ENCODE measurements at places on chromosomes 16 and 17. TPM values are rescaled to one million over a fixed set of nuclear protein-coding genes. Genes with fewer than 3 reads are reported as not detected.

DNA sequence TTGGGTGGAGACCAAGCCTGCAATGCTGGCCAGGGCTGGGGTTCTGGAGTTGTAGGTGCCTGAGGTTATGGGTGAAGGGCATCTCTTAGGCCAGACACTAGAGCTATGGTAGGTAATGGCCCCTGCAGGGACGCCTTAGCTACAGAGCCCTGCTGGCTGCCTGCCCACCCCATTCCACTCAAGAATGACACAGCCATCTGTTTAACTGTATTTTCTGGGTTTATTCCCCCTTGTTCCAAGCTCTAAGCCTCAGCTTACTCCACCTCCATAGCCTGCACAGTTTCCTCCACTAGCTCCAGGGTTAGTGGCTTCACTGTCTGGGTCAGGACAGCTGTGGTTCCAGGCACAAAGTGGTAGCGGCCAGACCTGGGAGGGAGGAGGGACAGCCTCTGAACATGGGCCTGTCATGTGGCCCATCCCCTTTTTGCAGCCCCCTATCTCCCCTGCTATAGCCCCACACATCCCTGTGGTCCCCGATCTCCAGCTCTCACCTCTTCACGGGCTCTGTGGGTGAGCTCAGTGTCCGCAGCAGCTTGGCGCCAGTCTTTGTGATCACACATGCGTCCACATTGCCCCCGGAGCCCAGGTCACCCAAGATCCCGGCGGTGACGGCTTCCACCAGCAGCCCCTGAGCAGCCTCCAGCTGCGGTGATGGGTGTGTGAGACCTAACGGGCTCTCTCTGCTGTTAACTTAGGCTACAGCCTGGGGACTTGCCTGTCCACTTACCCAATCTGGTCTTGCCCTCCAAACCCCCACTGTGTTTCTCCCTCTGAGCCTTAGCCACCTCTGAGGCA lies 2.1 kb downstream of the PSMB10 start:
- peak overlapping the region; percentile 11 for H3K27ac ChIP-seq
- no peaks in the 10 kb centered on the region for H3K27me3 ChIP-seq

- DNase-seq: no peak
- H3K36me3 ChIP-seq: peaks cover 28% of the 10 kb centered on the region
- no peaks in the 10 kb centered on the region for H3K27me3 ChIP-seq
- no peak overlapping the region for H3K27ac ChIP-seq
- no peak overlapping the region for H3K4me3 ChIP-seq
These were observed 1.8 kb downstream of the CFAP119 start for GRCh38 chr16:30760001-30760559.

DNA sequence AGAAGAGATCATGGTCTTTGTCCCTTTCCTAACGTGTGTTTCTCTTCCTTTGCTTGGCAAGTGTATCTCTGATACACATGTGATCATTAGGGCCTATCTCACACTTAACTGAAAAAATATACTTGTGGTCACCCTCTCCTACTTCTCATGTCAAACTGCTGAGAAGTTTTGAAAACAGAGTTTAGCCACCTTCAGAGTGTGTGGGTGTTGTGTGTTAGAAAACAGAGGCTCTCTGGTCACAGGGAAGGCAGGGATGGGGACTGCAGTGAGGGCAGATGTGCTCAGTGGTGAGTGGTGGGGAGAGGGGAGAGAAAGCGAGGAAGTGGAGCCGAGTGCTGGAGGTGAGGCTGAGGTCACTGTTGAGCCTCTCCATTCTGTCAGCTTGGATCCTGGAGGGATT lies 29.4 kb downstream of the GRB7 start:
- no peak overlapping the region for H3K4me3 ChIP-seq
- no peak for DNase-seq
- H3K27me3 ChIP-seq: peaks cover 8% of the 10 kb centered on the region
- no peak overlapping the region for H3K27ac ChIP-seq
- no peaks in the 10 kb centered on the region for H3K36me3 ChIP-seq
- H3K4me1 ChIP-seq: peaks cover 2% of the 10 kb centered on the region

DNA sequence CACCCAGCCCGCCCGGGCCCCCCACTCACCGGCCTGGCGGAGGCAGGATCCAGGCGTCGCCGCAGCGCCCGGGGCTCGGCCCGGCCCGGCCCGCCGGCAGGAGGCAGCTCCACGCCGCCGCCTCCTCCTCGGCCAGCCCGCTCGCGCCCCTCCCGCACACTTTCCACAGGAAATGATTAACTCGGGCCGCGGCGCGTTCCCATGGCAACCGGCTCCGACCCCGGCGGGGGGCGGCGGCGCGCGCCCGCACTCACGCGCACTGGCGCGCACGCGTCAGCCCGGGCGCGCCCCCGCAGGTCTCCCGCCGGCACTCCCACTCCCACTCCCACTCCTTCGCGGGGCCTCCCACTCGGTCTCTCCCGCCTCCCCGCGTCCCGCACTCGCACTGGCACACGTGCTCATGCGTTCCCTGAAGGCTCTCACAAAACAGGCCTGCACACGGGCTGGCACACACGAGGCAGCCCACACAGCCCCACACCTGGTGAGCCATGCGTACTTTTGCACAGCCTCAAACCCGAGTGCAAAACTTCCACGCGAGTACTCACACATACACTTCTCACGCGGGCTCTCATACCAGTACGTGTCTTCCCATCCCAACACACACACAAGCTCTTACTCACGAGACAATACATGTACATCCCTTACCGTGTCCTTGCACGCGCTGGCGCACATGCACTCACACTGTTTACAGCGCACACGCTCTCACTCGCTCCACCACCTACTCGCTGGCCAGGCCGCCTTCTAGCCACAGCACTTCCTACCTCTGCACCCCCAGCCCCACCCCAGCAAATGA lies at the start of gene KIFC3:
Gene KIFC3 (minus strand): TSS at position 151 of the 793 bp plus-strand sequence. CDS start 4,248 bp downstream, outside the sequence.
- H3K27ac ChIP-seq: peak within 1 kb of the TSS; percentile 92
- no peaks in the 10 kb centered on the region for H3K27me3 ChIP-seq
- peaks cover 21% of the 10 kb centered on the region for H3K4me1 ChIP-seq
- peak; percentile 59 for DNase-seq

GRCh38 chr16:23016368-23016767 lies 132.9 kb downstream of the USP31 start:
- no peaks in the 10 kb centered on the region for H3K27me3 ChIP-seq
- no peak overlapping the region for H3K27ac ChIP-seq
- no peak overlapping the region for H3K4me3 ChIP-seq
- no peaks in the 10 kb centered on the region for H3K36me3 ChIP-seq
- DNase-seq: no peak

GRCh38 chr16:83568345-83568744 lies 239.4 kb upstream of the HSBP1 start:
- H3K4me3 ChIP-seq: no peak overlapping the region
- H3K36me3 ChIP-seq: no peaks in the 10 kb centered on the region
- H3K27ac ChIP-seq: no peak overlapping the region
- no peaks in the 10 kb centered on the region for H3K27me3 ChIP-seq

DNA sequence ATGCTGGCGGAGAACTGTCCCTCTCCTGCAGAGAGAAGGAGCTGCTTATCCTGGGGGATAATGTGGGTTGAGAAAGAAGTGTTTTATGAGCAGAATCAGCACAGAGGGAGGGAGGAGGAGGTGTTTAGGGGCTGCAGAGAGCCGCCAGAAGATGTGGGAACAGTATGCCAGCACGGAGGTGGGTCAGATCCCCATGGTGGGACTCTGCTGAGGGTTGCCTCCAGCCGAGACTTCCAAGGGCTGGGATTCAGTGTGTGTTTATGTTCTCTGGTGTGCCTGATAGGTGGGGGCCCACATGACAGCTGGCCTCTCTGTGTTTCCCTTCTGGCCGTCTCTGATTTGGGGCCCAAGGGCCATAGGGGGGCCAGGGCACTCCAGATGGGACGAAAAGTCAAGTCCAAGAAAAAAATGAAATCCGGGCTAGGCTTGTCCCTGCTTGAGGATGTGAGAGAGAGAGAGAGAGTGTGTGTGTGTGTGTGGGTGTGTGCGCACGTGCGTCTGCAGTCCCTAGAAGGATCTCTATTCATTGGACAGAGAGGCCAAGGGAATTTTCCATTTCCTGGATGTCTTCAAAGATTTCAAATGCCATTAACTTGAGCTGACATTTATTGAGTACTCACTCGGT lies 21.6 kb downstream of the PRKCB start:
- H3K4me1 ChIP-seq: no peaks in the 10 kb centered on the region
- no peaks in the 10 kb centered on the region for H3K36me3 ChIP-seq
- H3K4me3 ChIP-seq: no peak overlapping the region
- DNase-seq: no peak

DNA sequence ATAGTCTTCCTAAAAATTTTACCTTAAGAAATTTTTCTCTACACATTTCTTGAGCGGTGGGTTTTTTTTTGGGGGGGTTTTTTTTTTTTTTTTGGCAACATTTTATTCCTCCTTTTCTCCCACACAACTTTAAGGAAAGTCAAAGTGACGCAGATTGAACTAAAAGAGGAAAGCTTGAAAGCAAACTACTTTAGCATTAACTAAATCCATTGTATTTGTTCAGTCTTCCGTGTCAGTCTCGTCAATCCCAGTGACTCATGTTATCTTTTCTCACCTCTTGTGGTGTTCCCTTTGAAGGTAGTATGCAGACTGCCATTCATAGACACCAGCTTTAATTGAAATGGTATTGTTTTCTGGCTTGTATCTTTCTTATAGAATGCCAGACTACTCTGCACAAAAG lies 39.3 kb downstream of the TADA2A start:
- no peaks in the 10 kb centered on the region for H3K27me3 ChIP-seq
- no peak overlapping the region for H3K4me3 ChIP-seq
- H3K4me1 ChIP-seq: peaks cover 8% of the 10 kb centered on the region

GRCh38 chr17:45101883-45102811 lies 30.2 kb downstream of the PLCD3 start:
- DNase-seq: no peak
- H3K27me3 ChIP-seq: no peaks in the 10 kb centered on the region
- H3K4me1 ChIP-seq: peaks cover 3% of the 10 kb centered on the region
- H3K36me3 ChIP-seq: peaks cover 47% of the 10 kb centered on the region
- H3K4me3 ChIP-seq: no peak overlapping the region

DNA sequence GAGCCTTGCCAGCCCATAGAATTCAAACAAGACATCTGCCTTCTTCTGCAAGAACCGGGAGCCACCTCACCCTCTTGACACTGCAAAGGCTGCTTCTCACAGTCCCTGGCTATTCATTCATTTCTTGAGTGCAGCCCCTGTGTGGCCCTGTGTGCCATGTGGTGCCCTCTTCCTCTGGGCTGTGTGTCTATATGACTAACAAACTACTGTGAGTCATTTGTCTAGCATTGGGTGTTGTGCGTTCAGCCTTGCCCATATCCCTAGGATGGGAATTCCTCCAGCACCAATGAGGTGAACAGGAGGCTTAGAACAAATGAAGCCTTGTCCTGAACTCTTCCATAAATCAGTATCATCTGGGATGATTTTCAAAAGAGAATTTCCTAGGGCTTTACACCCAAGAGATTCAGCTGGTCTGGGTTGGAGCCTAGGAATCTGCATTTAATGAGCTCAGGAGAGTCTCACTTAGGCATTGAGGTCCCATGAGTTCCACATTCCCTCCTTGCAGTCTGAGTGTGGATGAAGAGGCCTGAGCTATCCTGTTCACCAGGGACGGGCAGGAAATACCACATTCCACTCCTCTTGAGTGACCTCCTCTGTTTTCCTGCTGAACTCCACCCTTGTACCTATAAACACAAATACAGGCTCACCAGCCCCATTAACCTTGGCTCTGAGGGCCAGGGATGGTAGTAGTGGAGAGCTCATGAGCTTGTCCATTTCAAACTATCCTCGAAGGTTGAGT lies 308.7 kb upstream of the N4BP1 start:
- no peak for DNase-seq
- no peak overlapping the region for H3K4me3 ChIP-seq
- H3K27me3 ChIP-seq: no peaks in the 10 kb centered on the region
- no peaks in the 10 kb centered on the region for H3K36me3 ChIP-seq
- H3K4me1 ChIP-seq: no peaks in the 10 kb centered on the region

DNA sequence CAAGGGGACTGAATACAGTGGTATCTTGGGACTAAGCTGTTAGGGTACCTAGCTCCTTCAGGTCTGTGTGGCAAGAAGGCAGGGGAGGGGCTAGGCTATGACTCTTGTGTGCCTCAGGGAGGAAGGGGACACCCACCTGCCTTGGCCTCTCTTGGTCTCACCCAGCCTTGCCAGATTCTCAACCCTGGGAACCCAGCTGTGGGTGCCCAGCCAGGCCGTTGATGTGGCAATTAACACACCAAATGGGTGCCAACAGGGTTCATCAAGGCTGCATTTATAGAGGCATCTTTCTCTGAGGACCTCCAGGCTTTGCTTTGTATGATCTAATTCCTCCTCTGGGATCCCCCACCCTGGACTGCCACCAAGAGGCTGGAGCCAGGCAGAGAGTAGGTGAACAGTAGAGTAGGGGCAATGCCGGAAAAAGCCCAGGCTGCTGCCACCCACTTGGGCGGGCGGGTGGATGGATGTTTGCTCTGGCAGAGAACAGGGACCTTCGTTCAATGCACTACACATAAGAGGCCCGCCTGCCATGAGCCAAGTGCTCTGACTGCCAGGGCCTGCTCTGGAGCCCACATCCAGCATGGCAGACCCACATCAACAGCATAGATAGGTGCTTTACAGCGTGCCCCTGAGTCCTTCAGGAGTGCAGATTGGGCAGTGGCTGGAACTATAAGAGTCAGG lies 3.2 kb upstream of the ASB16 start:
- DNase-seq: no peak
- no peaks in the 10 kb centered on the region for H3K36me3 ChIP-seq
- H3K27ac ChIP-seq: no peak overlapping the region
- peaks cover 7% of the 10 kb centered on the region for H3K4me1 ChIP-seq

DNA sequence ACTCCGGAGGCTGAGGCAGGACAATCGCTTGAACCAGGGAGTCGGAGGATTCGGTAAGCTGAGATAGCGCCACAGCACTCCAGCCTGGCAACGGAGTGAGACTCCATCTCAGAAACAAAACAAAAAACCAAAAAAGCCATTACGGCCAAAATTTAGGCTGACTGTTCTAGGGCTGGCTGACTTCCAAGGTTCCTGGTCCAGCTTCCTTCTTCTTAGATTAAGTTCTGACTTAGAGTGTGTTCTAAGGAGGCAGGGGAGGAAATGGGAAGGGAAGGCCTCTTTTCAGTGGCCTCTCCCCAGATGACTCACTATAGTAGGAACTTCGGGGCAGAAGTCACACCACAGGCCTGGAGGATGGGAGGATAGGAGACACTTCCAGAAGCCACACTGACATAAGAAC lies 27.7 kb upstream of the CLEC18B start:
- H3K27me3 ChIP-seq: no peaks in the 10 kb centered on the region
- H3K4me3 ChIP-seq: no peak overlapping the region
- H3K36me3 ChIP-seq: peaks cover 7% of the 10 kb centered on the region
- DNase-seq: peak; percentile 95
- peak overlapping the region; percentile 58 for H3K27ac ChIP-seq

DNA sequence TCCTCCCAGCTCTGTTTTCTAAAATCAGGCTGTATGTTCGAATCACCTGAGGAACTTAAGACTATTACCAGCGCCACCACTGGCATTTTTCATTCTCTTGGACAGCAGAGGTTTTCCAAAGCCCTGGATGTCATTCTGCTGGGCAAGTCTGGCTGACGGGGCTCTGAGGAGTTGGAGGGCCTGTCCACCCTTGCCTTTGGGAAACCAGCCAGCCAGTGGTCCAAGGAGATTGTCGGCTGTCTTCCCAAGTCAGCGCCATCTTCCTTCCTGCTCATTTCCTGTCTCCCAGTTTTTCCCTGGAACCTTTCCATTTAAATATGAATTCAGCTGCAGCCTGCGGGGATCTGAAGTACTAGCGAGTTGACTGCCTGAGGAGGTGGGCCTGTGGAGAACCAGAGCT lies 258.3 kb downstream of the PRKCA start:
- peaks cover 4% of the 10 kb centered on the region for H3K4me1 ChIP-seq
- no peak overlapping the region for H3K4me3 ChIP-seq
- no peak overlapping the region for H3K27ac ChIP-seq
- H3K27me3 ChIP-seq: no peaks in the 10 kb centered on the region
- no peak for DNase-seq
- no peaks in the 10 kb centered on the region for H3K36me3 ChIP-seq

The KRTAP2-2 gene
- total RNA-seq: not detected

The MIF4GD gene
- total RNA-seq: 5.6 TPM

The FOXO3B gene
- total RNA-seq: 3.6 TPM

The CCL4 gene
- not detected for total RNA-seq

The ASIC2 gene
- 0.50 TPM for total RNA-seq

The CTF1 gene
- total RNA-seq: 1.8 TPM

Measured in fibroblast of lung (primary cell).